GM19239 (cell line): ENCODE measurements at places on chromosomes 12 and 14.
A peak's percentile ranks its signal among the peaks of the same experiment; 100 is the strongest.

GRCh38 chr12:57590479-57590863 lies 521 bp upstream of the PIP4K2C start:
- DNase-seq, result no peak

DNA sequence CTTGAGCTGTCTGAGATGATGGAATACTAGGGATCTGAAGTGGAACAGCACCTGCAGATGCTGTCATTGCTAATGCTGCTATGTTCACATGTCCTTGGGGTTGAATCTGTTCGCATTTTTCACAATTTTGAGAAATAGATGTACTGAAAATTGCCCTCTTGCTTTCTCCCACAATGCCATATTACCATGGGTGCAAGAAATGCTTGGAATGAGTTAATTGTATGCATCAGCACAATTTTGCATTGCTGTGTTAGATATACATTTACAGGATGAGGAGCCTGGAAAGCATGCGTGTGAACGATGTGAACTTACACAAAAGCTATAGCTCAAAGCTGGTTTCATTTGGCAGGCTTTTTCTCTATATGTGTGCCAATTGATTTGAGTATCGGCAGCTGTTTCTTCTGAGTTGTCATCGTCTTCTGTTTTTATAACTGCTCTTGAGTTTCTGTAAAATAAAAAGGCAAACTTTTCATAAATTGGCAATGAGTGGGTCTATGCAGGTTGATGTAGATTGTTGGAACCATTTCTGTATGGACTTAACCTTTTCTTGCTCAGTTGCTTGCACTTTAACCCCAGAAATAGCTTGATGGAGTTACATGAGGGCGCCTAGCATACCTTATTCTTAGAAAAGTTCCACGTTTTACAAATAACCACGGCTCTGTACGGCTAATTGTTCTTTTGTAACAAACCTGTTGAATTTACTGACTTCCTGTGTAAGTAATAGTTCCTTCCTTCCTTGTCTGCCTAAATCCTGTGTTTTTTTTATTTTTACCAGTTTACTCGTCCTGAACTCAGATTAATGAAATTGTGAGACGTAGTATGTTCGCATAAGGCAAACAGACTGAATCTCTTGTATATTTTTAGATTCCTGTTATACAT lies 105.9 kb downstream of the FGD4 start:
- DNase-seq, result no peak

DNA sequence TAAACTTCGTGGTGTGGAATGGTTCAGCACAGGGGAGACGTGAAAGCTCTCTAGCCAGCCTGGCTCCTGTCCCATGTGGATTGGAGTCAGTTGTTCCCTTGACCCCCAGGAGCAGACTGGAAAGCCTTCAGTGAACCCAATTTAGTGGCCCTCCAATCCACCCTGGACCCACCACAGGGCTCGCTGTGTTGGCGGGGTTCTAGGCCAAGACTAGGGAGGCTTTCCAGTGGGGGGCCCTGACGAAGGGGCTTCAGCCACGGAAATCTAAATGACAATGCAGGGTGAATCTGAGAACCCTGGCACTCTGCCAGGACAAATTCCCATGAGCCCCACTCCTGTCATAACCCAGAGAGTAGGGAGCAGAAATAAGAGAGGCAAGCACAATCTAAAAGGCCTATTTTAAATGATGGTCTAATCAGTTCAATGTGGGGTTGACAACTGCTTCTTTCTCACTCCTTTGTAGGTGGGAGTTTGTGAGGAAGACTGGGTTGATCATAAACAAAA lies 110.8 kb downstream of the SLC35F4 start:
- DNase-seq, result no peak

DNA sequence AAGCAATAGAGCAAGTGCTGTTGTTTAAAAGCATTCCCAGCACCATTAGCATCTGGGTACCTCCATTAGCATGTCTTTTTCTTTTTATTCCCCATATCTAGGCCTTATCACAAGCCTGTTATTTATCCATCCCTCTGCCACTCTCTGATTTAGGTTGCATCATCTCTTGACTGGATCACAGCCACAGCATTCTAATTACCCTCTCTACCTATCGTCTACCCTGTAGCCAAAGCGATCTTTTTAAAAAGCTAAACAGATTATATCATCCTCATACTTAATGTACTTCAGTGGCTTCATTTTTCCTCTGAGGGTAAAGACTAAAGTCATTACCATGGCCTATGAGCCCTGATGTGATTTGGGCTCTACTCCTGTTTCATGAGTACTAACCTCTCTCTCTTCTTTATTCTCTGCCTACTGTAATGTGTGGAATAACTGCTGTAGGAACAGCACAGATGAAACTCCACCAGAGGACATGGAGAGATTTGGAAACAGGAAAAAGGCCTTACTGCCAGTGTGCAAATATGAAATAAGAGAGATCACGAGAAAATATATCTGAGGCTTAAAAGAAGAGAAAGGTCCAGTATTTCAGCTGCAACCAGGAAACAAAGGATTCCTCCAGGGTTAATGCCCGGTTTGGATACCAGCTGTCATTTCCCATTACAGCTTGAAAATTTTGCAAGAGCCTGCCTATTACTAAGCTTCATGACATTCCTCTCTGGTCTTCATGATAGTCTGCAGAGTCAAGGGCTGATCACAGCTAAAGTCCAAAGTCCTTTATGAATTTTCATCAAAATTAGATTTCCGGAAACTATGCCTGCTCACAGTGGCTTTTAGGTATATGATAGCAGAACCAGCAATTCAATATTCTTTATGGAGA lies 422.5 kb upstream of the PDE3A start:
- no peak for DNase-seq

- DNase-seq, result no peak
These were observed 556 bp upstream of the PGF start for GRCh38 chr14:74956027-74956279.

GRCh38 chr14:100425429-100425827 lies 102.3 kb downstream of the SLC25A47 start:
- no peak for DNase-seq

- DNase-seq, result peak; percentile 63
These were observed 70.1 kb downstream of the PHETA1 start for GRCh38 chr12:111298582-111299436.

GRCh38 chr14:51546603-51547258 lies 105.0 kb upstream of the FRMD6 start:
- DNase-seq, result no peak

- no peak for DNase-seq
These were observed 636.3 kb downstream of the DIO2 start for GRCh38 chr14:79575032-79575431.

- no peak for DNase-seq
These were observed 5.4 kb upstream of the RIC8B start for GRCh38 chr12:106769078-106769477.

- DNase-seq, result no peak
These were observed 38.3 kb upstream of the RIMBP2 start for GRCh38 chr12:130754234-130754901.

DNA sequence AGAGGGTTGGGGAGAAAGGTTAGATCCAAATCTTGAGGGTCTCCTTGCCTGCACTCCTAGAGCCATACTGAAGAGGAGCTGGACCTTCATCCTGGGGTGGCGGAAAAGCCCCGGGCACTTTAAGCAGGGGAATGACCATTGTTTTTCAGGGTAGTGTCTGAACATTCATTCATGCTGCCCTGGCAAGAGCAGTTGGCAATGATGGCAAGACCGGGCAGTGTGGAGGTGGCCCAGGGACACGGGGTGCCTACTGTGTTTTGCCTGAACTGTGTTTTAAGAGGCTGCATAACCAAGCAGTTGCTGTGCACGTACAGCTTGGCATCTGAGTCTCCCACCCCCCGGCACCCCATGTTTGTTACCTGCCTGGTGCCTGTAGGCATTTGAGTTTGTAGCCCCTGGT lies 14.7 kb downstream of the TPCN1 start:
- DNase-seq, result no peak

DNA sequence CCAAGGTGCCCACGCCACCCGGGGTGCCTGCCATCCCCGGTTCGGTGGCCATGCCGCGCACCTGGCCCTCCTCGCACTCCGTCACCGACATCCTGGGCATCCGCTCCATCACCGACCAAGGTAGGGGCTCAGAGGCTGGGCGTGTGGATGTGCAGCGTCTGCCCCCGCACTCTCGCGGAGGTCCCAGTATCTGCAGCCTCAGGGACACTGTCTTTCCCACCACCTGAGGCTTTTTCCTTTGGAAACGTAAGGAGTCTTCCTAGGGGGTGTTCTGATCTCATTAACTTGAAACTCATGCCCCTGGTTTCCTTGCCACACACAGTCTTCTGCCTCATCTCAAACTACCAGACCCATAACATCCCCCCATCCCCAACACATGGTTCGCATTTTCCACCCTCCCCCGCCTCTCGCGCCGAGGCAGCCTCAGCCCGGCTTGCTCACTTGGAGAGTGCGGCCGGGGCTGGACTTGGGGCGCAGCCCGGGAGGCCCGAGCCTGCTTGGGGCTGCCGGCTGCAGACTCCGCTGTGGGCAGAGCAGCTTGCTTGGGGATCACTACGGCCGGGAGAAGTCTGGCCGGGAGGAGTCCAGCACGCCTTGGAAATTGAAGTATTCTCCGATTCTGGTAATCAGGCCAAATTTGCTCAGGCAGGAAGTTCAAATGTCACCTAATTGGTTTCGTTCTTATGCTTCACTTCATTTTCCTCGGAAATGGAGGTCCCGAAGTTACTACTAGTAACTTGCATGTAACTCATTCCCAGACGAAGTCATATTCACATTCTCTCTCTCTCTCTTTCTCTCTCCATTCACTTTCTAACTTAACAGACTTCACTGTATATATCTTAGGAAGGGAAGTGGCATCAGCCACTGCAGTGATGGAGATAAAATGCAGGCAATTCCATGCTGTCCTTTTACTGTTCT lies 2.0 kb downstream of the PAX9 start:
- DNase-seq, result no peak

- no peak for DNase-seq
These were observed 11.1 kb downstream of the BAG5 start for GRCh38 chr14:103551338-103551762.

GRCh38 chr12:92268946-92269345 lies 123.3 kb upstream of the BTG1 start:
- no peak for DNase-seq

DNA sequence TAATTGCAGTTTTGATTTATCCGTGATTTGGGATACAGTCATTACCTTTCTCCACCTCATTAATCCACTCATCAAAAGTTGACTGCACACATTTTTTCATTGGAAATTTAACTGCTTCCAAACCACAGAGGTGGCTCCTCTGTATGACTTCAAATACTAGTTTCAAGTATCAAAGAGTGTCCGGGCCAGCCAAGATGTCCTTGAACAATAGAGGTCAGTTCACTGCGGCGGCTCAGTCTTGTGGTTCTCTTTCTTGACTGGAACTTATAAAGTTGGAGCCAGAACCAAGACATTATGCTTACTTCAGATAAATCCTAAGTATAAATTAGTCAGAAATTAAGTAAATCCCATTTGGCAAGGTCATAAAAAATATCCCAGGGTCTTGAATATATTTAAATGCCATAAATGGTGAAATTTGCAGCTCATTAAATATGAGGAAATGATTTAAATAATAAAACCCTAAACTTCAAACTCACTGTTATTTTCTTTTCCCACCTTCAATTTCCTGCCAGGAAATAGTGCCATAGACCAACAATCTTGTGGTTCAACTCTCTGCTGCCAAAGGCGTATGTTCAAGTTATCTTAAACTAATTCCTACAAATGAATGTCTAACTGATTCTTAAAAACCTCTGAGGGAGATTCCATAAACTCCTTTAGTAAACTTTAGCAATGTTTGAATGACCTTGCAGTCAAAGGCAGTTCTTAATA lies 360.8 kb downstream of the AEBP2 start:
- no peak for DNase-seq

DNA sequence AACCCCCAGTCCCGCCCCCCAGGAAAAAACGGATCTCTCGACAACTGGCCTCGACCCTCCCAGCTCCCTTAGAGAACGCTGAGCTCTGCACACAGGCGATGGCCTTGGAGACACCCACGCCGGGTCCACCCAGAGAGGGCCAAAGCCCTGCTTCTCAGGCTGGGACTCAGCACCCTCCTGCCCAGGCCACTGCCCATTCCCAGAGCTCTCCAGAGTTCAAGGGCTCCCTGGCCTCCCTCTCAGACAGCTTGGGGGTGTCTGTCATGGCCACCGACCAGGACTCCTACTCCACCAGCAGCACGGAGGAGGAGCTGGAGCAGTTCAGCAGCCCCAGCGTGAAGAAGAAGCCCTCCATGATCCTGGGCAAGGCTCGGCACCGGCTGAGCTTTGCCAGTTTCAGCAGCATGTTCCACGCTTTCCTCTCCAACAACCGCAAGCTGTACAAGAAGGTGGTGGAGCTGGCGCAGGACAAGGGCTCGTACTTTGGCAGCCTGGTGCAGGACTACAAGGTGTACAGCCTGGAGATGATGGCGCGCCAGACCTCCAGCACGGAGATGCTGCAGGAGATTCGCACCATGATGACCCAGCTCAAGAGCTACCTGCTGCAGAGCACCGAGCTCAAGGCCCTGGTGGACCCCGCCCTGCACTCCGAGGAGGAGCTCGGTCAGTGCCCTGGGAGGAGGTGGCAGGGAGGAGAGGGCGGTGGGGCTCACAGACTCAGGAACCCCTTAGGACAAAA lies 95.8 kb downstream of the LGMN start:
- DNase-seq, result no peak

GRCh38 chr14:90381011-90381786 lies 15.6 kb upstream of the CALM1 start:
- DNase-seq, result no peak

GRCh38 chr14:61437381-61437780 lies 116.0 kb downstream of the PRKCH start:
- no peak for DNase-seq

DNA sequence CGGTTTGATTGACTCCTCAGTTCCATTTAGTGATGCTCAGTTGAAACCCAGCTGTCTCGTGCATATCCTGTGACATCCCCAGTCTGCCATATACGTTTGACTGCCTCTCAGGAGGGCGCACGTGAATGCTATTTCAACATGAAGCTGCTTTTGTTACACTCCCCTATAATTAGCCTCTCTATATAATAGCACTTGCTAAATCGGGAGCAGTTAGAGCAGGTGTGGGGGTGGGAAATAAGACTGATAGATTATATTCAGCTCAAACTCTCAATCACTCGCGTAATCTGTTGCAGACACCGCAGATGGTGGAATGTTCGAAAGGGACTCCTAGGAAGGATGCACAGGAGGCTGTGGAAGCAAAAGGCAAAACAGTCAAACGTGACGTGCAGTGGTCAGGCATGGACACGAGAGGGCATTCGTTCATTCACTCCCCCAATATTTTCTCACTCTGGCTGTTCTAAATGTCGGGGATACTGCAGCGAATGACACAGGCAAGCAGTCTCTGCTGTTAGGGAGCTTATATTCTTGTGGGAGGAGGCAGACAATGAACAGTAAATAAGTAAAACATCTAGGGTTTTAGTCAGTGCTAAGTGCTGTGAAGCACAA lies 29.8 kb downstream of the KCNA1 start:
- no peak for DNase-seq

- DNase-seq, result no peak
These were observed 132.4 kb downstream of the KCNA5 start for GRCh38 chr12:5176036-5176435.

DNA sequence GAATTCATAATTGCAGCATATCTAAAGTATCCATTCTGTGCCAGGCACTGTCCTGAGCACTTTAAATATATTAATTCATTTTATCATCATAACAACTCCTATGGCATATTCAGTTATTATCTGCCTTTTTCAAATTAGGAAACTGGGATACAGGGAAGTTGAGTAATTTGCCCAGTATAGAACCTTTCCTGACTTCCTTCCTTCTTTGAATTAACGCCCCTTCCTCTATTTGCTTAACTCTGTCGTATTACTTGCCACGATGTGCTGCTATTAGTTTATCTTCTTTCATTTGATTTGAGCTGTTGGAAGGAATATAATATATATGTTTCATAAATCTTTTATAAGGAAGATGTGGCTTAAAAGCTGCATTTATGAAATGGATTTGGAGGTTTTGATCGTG lies 25.4 kb upstream of the FAM177A1 start:
- no peak for DNase-seq

- no peak for DNase-seq
These were observed 32.7 kb downstream of the NT5DC3 start for GRCh38 chr12:103808239-103808880.
